ENCODE measurements at places on chromosomes 2 and 18.

- no peak for DNase-seq
Measured at GRCh38 chr18:55141318-55141717, 182.1 kb upstream of the CCDC68 start.

DNA sequence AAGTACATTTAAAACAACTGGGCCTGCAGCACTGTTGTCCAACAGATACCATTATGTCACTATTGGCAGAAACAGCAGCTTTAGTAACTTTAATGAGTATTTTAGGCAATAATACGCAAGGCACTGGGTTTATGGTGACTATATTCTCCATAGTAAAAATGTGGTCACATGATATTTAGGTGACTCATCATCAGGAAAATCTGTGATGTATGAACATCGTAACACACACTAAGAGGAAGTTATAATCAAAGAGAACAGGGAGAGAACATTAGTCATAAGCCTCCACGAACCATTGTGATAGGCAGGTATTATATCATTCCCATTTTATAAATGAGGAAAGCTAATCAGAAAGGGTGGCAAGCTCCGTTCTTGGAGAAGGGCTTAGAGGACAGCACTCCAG lies 36.9 kb downstream of the RAPH1 start:
- no peak for DNase-seq

GRCh38 chr2:226699321-226699720 lies 100.3 kb downstream of the IRS1 start:
- no peak for DNase-seq

DNA sequence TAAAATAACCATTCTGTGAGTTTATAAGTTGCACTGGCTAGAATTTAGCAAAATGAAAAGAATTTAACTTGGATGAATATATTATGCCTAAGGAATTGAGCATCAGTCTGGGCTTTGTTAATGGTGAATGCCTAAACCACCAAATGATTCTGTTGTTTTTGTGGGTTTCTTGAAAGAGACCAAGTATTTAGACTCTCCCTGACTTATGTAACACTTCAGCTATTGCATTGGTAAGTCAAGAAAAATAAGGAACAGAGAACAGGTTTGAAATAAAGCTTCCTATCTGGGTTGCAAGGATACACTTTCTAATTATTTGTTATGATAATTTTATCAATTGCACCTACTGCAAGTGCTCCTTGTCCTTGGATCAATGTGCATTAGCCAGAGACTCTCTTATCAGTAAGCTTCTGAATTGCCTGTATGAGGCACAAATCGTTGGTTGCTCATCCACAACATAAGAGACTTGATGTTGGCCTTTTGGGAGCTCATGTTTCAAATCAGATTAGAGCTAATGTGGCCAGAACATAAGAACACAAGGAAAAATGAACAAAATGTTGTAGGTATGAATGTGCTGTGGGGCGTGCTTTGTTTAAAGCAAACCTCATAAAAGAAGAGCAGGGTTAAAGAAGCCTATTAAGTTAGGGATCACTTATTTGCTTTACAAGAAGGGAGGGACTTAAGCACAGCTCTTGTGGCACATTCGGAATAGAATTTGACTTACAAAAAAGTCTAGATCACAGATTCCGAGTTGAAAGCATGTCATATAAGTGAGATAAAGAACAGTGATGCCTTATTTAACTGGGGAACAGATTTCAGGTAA lies 37.2 kb downstream of the PRKCE start:
- peak; percentile 40 for DNase-seq

- no peak for DNase-seq
Measured at GRCh38 chr2:15253835-15254286, 307.3 kb downstream of the NBAS start.

DNA sequence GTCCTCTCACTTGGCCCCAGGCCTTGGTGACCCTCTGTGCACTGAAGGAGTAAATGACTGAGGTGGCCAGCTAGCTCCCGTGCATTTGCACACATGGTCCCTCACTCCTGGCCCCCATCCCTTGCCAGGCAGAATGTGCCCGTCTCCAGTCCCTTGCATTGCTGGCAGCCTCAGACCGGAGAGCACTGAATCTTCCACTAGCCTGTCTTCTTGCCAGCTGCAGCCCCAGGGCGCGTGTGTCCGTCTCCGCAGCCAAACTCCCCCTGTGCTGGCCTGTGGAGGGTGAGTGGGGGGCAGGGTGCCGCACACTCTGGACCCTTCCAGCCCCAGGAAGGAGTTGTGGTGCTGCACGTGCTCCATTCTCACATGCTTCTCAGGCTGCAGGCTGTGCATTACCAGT lies 35.9 kb downstream of the INPP4A start:
- DNase-seq, result no peak

DNA sequence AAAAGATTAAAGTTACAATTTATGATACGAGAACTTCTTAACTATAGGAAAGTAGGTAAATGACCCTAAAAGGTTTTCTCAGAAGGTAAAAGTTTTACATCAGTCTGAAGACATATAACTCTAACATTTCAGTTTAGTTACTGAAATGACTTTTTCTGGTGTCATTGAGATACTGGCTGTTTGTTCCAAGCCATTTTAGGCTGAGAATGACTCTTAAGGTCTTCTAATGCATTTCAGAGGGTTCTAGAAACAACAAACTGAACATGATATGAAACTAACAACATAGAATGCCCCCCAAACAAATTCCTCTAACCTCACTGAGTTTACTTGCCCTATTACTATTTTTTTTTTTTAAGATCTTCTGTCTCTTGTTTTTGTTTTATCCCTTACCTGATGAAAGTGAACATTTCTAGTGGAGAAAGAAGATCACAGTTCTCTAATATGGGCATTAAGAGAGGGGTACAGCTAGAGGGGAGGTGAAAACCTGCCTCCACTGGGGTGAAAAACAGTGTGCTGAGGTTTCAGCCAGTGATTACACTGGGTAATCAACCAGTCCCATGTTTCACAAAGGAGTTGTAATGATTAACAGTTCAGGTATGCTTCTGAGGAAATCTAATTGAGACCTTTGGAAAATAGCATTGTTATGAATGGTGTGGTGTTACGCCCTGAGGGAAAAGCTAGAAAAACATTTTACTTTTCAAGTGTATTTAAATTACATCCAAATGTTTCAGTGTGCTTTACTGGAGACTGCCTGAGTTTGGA lies 11.2 kb downstream of the NABP1 start:
- peak; percentile 23 for DNase-seq

GRCh38 chr2:147467441-147467840 lies 377.4 kb upstream of the ACVR2A start:
- DNase-seq, result no peak

DNA sequence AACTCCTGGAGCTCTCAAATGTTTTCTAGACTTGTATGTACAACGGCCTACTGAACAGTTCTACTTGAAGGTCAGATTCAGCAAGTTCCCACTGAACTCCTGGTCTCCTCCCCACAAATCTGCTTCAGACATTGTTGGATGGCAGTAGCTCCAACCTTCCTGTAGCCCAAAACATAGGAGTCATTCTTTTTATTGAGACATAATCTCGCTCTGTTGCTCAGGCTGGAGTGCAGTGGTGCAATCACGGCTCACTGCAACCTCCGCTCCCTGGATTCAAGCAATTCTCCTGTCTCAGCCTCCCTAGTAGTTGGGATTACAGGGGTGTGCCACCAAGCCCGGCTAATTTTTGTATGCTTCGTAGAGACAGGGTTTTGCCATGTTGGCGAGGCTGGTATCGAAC lies 47.3 kb downstream of the QPCT start:
- DNase-seq, result no peak

DNA sequence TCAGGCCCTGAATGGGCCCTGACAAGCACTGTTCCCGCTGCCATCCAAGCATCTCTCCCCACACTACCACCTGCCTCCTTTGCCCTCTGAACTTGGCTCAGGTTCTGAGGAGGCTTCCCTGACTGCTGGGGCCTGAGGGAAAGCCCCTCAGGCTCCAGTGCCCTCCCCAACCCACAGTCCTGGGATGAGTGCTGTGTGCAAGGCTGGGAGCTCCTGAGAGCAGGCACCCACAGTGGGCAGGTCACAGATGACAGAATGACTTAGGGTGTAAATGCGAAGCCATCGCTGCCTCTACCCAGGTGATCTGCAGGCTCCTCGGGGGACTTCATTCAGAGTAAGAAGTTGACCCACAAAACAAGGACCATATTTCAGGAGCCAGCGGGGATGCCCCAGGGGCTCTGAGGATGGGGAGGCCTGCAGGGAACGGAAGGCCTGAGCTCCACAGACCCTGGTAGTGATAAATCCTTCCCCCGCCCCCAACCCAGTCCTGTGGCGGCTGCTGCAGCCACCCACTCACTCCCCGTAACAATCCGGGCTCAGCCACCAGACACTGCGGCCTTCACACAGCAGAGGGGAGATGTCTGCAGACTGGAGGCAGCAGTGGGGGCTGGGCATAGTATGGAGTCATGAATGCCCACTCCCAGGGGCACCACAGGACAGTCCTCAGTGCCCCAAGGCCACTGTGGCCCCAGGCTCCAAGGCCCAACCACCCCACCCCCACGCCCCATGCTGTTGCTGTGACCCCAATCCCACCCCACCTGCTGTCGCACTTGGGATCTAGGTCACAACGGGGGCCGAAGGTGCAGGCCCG lies 8.9 kb downstream of the BIN1 start:
- DNase-seq, result no peak

DNA sequence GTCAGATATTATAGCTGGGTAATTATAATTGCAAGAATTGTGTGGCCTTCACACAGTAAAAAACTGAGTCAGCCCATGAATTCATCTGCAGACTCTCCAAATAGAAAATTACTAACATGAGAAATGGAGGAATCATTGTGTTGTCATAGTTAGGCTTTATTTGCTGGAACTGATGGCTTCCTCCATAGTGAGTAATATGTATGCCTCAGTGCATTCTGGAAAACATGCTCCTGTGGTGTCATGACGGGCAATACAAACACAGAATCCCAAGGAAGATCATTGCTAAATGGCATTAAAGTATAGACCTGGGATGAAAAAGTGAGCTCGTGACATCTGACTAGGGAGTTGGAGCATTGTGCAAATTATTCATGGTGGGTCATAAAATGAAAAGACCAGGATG lies 23.6 kb upstream of the NMS start:
- DNase-seq, result no peak

DNA sequence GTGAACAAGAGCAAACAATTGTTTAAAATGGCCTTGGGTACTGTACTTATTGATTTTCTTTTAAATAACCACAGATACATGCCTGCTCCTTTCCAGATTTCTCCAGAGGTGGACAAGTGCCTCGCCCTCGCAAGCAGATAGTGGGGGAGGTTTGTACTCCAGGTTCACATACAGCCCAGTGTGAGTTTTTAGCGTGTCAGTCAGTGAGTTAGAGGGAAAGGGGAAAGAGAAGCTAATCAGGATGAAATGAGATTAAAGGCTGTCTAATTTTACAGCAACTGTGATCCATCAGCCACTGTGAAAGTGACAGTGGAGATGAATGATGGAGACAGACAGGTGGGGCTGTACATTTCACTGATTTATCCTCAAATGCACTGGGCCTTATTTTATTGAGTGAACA lies 74.7 kb downstream of the KLHL14 start:
- peak; percentile 80 for DNase-seq

All from NCI-H1417 (cell line).